BJ (cell line): ENCODE measurements at places on chromosomes 16 and 17. TPM values are rescaled to one million over a fixed set of nuclear protein-coding genes. Genes with fewer than 3 reads are reported as not detected.

DNA sequence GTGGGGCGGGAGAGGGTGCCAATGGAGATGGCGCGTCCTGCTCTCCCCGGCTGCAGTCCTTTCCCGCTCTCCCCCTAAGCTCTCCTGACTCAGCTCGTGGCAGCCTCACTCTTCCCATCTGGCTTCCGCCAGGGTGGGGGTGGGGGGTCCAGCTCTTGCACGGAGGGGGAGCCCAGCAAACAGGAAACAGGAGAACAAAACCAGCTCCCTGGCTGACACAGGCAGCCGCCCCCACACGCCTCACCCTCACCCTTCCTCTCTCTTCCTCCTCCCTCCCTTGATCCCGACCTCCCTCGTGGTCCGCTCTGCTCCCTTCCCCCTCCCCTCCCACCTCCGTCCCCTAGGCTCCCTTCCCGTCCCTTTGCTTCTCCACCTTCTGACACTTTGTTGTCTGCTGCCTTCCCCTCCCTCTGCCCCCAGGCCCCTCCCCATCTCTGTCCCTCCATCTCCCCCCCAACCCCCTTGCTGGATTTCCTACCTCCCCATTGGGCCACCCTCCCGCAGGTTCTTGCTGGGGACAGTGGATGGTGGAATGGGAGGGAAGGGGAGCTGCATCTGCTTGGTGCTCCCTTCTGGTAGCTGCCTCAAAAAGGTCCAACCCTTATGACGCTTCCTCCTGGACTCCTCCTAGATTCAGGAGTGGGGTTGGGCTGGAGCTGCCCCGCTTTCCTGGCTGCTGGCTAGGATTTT lies 23.7 kb downstream of the ARHGAP23 start:
- peak; percentile 83 for DNase-seq

DNA sequence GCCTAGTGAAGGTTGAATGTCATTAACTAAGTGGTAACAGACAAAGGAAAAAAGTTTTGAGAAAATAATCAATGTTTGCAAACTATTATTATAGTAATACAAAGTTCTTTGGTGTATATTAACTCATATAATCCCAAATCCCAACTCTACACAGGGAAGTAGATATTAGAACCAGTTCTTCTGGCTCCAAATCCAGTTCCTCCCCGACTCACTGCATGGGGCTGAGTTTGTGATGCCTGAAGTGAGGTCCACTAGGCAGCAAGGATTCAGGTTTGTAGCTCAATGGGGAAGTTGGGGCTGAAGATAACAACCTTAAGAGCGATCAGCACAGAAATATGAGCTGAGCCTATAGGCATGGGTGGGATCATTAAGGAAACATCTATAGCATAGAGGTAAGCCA lies 5.6 kb upstream of the SYNRG start:
- DNase-seq: no peak

- no peak for DNase-seq
These were observed 273.5 kb upstream of the IRX5 start for GRCh38 chr16:54657058-54657708.

The SHMT1 gene
- polyA plus RNA-seq: 5.0 and 5.9 TPM in 2 replicates

DNA sequence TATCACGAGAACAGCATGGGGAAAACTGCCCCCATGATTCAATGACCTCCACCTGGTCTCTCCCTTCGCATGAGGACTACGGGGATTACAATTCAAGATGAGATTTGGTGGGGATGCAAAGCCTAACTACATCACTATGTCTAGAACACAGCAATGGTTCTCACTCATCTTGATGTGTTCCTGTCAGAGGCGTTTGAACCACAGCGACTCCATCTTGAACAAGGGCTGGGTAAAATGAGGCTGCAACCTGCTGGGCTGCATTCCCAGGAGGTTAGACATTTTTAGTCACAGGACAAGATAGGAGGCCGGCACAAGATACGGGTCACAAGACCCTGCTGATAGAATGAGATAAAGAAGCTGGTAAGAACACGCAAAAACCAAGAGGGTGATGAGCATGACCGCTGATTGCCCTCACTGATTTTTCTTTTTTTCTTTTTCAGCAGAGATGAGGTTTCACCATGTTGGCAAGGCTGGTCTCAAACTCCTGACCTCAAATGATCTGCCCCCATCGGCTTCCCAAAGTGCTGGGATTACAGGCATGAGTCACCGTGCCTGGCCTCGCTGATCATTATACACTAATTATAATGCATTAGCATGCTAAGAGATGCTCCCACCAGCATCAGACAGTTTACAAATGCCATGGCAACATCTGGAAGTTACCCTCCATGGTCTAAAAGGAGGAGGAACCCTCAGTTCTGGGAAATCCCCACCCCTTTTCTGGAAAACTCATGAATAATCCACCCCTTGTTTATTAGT lies 3.0 kb upstream of the PPY start:
- no peak for DNase-seq

GRCh38 chr17:76369379-76369778 lies 15.0 kb upstream of the SPHK1 start:
- no peak for DNase-seq

DNA sequence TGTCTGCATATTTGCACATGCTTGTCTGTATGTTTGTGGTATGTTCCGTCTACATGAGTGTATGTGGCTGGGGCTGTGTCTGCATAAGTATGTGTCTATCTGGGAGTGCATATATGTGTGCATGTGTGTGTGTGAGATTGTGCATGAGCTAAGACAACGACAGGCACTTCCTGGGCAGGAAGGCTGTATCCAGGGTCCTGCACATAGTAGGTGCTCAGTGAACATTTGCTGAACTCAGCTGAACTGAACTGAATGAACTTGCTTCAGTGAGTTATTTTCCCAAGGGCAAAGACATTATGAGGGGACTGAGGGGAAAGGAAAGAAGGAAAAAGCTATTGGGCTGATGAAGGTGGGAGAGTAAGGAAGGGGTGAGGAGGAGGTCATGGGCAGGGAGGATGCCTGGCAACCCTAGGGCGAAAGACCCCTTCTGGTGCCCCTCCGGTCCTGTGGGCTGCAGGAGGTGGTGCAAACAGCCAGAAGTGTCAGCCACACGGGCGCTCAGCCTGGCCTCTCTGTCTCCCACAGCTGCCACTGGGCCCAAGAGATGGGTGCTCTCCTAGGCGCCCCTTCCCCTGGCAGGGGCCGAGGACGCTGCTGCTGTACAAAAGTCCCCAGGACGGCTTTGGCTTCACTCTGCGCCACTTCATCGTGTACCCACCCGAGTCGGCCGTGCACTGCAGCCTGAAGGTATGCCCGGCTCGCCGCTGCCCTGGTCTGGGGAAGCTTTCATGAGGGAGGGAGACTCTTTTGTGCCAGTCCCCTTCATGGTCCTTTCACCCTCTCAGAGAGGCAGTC lies 29.5 kb downstream of the ARHGAP23 start:
- DNase-seq: no peak

The MYL11 gene
- 0.59 and 0.69 TPM in 2 replicates for polyA plus RNA-seq

The KRT32 gene
- polyA plus RNA-seq: 0.38 and 0.40 TPM in 2 replicates

DNA sequence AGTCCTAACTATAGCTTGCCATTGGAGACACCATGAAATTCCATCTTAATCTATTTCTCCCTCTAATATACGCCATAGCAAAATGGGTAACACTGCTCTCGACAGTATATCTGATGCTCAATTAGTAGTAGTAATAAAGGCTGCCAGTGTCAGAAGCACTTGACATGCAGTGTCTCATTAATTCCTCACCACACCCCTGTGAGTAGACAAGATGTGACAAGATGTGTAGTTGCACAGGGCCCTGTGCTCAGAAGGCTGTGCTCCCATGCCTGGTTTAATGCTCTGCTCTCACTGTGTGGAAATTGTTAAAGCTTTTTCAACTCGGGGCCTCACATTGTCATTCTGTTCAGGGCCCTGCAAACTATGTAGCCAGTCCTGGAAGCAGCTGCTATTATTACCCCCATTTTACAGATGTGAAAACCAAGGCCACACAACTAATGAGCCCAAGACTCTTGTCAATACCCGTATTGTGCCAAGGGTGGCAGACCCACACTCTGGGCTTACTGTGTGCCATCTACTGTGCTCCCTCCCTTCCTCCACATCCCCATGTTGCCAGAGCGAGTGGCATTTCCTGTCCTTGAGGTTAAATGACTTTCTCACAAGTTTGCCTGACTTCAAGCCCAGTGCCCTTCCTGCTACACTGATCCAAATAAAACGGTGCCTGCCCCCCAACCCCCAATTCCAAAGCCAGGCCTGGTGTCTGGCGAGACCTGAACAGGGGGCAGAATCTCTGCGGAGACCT lies 287.3 kb upstream of the CCL2 start:
- DNase-seq: no peak

GRCh38 chr17:82449131-82449882 lies 1.2 kb downstream of the CYBC1 start:
- no peak for DNase-seq

The MYCBPAP gene
- polyA plus RNA-seq: 0.54 and 0.67 TPM in 2 replicates

GRCh38 chr16:886802-887731 lies 83.7 kb downstream of the LMF1 start:
- DNase-seq: no peak

- DNase-seq: peak; percentile 98
These were observed 64.1 kb upstream of the SREBF1 start for GRCh38 chr17:17900615-17901520.

The ORC6 gene
- 8.0 and 8.9 TPM in 2 replicates for polyA plus RNA-seq

DNA sequence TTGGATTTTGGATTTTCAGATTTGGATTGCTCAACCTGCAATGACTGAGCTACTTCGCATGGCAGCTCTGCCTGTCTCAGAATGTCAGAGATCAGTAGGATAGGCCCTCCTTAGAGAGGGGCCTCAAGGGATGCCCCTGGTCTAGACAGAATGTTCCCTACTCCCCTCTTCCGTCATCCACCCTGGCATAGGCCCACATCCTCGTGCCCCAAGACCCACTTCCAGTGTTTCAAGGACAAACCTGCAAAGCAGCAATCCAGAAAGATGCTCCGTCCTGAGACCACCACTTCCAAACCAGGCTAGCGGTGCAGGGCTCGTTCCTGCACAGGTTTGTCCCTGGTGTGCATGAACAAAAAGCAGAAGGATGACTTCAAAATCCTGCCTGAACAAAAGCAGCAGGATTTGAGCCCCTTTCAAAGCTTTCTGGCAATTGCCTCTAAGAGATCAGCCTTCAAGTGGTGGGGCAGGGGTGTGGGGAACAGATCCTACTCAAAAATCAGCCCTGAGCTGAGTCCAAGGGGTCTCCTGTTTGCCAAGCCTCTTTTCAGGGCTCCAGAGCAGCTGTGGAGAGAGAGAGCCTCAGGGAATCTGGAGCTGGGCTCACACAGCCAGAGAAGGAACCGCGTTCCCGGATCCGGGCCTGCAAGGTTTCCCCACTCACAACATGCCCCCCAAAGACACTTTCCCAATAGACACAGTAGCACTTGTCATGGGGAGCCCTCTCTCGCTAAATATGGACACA lies 121.1 kb downstream of the SOCS1 start:
- DNase-seq: no peak

DNA sequence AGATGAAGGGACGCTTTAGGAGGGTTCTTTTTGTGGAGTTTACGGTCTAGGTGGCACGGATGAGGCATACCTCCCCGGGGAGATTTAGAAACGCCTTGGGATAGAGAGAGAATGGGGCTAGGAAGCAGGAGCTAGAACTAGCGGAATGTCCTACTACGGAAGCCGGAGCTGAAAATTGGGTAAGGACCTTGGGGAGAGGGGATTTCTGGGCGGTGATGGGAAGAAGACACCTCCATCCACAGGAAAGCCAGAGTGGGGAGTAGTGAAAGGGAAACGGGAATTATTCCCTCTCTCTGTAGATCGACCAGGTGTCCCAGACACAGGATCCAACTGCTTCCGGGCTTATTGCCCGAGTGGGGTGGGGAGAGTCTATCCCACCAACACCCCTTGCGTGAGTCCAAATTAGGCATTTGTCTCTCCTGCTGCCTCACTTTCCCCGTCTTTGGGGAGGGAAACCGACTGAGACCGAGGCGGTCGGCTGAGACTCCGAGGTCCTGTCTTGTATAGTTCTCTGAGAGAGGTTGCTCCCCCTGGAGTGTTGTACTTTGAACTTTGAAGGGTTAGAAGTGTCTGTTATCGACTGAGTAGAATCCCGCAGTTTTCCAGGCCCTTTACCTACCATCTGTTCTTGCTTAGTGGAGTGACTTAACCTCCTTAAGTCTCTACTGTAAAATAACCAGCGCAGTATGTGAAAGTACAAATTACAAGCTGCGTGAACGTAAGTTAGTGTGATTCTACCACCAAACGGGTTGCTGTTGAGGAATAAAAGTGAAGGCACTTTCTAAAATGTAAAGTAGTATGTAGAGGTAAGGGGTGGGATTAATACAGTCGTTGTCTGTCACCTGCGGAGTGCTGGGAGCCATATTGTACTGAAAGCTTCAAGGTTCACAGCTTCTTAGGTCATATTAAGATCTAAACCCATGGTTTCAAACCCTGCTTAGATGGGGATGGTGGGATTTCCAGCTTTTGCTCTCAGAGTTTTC lies 1.0 kb downstream of the RSPRY1 start:
- no peak for DNase-seq

The CDYL2 gene
- 0.87 and 1.6 TPM in 2 replicates for polyA plus RNA-seq

DNA sequence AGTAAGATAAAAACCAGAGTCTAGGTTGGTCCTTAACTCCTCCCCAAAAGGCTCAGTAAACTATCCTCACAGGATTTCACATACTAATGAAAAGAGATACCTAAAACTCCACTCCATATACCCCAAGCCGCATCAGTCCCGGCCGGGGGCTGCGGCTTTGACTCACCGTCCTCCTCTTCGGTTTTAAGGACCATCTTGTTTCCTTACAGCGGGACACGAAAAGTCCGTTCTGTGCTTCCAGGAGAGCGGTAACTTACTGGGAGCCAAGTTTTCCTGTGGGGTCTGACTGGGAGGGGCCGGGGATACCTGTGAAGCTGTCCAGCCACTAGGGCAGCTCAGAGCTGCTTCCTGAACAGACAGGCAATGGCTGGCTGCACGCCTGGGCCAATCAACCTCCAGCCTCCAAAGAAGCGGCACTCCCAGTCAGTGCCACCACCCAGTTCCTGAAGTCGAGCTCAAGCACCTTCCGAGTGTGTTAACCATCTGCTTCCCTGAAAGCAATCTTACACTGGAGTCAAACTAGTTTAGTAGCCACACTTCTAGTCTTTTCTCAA lies 45.5 kb downstream of the CYTH1 start:
- no peak for DNase-seq

DNA sequence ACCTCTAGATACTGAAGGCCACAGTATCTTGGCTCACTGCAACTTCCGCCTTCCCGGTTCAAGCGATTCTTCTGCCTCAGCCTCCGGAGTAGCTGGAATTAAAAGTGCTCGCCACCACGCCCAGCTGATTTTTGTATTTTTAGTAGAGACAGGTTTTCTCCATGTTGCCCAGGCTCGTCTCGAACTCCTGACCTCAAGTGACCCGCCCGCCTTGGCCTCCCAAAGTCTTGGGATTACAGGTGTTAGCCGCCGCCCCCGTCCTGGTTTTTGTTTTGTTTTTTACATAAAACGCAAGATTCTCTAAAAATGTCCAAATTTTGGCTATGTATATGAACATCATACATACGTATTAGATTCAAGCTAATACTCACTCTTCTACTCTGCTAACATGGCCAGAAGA lies 2.0 kb upstream of the GGNBP2 start:
- DNase-seq: no peak

GRCh38 chr17:10614536-10615155 lies 42.5 kb downstream of the MYH3 start:
- DNase-seq: no peak

GRCh38 chr16:1743376-1744337 lies 27.7 kb downstream of the NME3 start:
- no peak for DNase-seq
